ENCODE measurements at places on chromosomes 2 and 18.

DNA sequence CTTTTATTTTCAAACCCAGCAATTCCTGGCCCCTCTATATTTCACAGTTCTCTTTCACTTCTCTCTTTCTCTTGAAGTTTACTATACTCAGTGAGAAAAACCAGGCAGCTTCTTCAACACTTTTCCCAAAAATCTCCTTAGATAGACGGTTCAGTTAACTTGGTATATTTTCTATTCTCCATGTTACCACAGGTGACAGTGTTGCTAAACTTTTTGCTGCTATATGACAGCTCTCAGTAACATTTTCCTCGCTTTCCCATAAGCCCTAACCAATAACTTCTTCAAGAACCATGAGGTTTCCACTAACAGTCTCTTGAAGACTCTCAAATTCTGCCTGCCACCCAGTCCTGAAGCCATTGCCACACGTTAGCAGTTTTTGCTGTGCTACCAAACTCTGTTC lies 45.8 kb downstream of the CYBRD1 start:
- H3K27ac ChIP-seq = no peak overlapping the region
- no peak for DNase-seq
- no peaks in the 10 kb centered on the region for H3K36me3 ChIP-seq
- peaks cover 31% of the 10 kb centered on the region for H3K27me3 ChIP-seq
- H3K4me3 ChIP-seq = no peak overlapping the region

DNA sequence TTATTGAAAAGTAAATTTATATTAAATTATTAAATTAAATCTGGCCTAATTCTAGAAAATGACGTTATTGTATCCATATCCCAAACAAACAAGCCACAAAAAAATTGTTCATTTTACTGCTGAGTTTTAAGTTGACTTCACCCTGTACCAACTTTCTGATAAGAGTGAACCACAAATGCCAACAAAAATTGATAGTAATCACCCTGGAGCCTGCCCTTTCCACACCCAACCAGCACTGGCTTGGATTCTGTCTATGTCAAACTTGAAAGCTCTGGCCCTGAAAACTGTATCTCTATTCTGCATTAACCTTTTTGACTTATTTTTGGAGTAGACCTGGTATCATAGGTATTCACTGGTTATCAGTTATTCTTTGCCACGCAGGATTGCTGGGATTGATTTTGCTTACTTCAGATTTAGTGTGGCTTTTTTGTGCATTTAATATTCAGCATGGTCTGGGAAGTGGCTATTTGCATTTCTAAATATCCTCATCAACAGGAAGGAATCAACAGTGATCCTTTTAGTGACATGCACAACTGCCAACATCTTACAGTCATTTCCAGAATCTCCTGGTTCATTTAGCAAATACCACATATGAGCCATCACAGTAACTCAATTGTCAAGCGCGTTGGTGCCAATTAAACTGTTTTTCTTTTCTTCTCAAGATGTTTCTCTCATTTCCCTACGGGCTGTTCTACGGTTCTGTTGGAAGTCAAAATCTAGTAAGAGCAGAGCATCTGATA lies 11.4 kb upstream of the SRBD1 start:
- H3K27me3 ChIP-seq = no peaks in the 10 kb centered on the region
- no peak for DNase-seq
- no peaks in the 10 kb centered on the region for H3K4me1 ChIP-seq
- H3K4me3 ChIP-seq = no peak overlapping the region

DNA sequence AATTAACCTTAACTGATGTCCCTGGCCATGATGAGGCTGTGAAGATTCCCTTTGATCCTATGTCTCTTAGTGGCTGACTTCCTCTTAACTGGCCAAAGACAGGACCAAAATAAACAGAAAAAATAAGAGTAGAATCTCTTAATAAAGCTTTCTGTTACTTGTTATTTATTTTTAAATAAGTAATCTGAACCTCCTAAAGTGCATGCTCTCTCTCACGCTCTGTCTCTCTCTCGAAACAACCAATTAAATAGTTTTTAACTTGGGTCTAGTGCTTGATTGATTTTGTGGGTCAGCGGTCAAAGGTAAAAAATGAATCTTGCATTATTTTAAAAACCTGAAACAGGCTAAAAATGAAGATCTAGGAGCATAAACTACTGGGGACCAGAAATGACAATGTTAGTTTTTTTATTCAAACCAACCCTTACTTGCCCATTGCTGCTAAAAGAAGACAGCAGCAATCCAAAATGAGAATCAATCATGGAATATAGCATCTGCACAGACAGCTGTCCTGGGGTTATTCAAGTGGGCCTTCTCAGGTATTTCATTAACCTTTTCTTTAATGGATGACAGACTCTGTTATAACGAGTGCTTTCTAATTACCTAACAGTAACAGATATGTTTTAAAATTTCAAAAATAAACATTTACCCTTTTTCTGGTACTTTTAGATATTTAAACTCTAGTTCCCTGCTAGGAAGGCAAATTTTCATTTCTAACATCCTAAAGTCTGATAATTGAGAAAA lies 11.2 kb downstream of the GAREM1 start:
- H3K4me3 ChIP-seq = no peak overlapping the region
- H3K36me3 ChIP-seq = no peaks in the 10 kb centered on the region
- H3K27ac ChIP-seq = no peak overlapping the region

DNA sequence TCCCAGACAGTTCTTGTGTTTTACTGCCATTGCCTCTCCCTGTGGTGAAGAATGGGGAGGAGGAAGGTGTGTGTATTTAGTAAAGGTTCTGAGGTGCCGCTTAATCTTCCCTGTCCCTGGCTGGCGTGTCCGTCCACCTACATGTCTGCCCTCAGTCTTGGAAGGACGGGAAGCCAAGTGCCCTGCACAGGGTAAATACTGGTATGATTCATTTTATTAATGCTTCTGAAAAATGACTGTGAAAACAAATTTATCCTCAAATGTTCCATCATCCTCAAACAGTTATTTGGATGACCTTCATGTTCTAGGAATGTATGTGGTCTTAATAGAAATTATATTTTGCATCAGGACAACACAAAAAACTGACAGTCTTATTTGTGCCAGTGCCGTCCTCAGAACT lies 6.6 kb downstream of the EPAS1 start:
- H3K27me3 ChIP-seq = peaks cover 22% of the 10 kb centered on the region
- no peak overlapping the region for H3K27ac ChIP-seq
- H3K4me1 ChIP-seq = peaks cover 4% of the 10 kb centered on the region
- no peaks in the 10 kb centered on the region for H3K36me3 ChIP-seq

DNA sequence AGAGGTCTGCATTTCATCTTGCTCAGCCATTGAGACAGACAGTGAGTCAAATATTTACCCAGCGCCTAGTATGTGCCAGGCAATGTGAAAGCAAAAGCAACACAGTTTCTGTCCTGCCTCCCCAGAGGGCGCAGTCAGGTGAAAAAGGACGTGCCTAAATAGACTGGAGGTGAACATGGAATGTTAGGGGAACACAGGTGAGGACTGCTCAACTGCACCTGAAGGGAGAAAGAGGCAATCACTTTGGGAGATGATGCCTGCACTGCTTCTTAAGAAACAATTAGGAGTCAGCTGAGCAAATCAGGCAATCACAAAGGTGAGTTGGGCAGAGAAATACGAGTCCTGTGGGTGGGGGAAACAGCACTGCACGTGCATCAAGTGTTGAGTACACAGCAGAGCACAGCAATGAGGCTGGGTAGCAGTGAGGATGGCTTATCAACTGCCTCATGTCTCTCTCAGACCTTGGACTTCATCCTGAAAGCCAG lies 218.3 kb upstream of the SMAD7 start:
- H3K4me1 ChIP-seq = peaks cover 4% of the 10 kb centered on the region
- no peaks in the 10 kb centered on the region for H3K36me3 ChIP-seq
- no peak overlapping the region for H3K4me3 ChIP-seq
- H3K27ac ChIP-seq = no peak overlapping the region

DNA sequence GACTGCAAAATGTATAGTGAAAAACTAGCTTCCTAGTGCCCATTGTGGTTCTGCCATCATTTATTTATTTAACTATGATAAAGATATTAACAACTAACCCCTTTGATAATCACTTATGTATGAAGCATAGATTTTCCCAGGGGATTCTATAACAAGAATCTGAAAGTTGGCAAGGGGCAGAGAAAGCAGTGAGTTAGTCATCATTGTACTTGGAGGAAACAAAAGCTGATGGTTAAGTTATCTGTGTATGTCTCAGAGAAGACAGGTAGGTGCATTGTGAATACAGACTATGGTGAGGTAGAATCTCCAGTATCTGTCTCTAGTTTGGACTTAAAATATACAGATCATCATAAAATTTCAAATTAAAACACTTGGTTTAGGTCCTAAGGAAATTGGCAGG lies 2159.1 kb upstream of the CELF4 start:
- no peak overlapping the region for H3K27ac ChIP-seq
- no peaks in the 10 kb centered on the region for H3K36me3 ChIP-seq
- no peak for DNase-seq
- no peak overlapping the region for H3K4me3 ChIP-seq

- no peak overlapping the region for H3K27ac ChIP-seq
Observed at GRCh38 chr2:27956888-27957287, 66.4 kb downstream of the BABAM2 start.

GRCh38 chr18:68837665-68838451 lies 40.0 kb downstream of the CCDC102B start:
- H3K4me1 ChIP-seq = no peaks in the 10 kb centered on the region
- H3K27ac ChIP-seq = no peak overlapping the region
- no peaks in the 10 kb centered on the region for H3K36me3 ChIP-seq
- no peak overlapping the region for H3K4me3 ChIP-seq
- H3K27me3 ChIP-seq = no peaks in the 10 kb centered on the region

DNA sequence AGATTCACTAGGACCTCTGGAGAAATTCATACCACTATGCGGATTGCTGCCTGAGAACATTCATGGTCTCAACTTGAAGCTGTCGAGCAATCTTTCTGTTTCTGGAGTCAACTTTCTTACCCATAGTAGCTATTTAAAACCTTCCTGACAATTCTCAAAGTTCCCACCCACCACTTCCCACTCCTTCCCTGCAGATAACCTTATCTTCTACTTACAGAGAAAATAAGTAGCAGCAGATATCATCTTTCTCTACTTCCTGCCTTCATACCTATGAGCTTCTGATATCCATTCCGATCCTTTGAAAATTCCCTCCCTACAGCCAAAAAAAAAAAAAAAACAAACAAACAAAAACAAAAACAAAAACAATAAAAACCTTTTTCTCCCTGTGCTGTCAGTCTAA lies 81.2 kb upstream of the CYRIA start:
- no peak for DNase-seq
- no peaks in the 10 kb centered on the region for H3K27me3 ChIP-seq
- no peak overlapping the region for H3K4me3 ChIP-seq
- H3K4me1 ChIP-seq = no peaks in the 10 kb centered on the region
- H3K36me3 ChIP-seq = no peaks in the 10 kb centered on the region

DNA sequence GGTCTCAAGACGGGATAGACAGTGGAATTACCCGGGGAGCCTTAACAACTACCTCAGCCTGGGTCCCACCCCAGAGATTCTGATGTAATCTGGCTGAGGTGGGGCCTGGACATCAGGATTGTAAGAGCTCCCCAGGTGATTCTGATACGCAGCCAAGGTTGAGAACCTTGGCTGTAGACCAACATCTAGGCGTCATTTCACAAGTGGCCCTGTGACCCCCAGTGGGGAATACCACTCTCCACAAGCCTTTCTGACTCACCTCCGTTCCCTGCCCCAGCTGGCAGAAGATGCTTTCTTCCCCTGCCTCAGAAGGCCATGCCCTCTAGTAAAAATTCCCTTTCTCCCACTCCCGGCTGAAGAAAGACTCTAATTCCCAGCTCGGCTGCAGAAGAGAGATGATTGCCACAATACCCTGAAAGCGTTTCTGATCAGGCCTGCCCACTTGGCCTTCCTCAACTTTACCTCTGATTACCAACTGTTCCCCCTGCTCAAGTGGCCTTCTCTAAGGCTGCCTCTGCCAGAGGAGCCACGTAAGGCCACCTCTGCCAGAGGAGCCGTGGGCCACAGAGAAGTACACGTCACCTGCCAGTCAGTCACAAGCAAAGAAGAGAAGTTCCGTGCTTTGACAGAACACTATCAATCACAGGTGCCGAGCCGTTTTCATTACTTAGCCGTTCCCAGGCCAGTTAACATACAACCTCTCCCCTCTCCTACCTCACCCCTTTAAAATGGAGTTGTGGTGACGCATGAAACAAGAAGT lies 116.8 kb upstream of the PKDCC start:
- no peaks in the 10 kb centered on the region for H3K36me3 ChIP-seq
- no peaks in the 10 kb centered on the region for H3K4me1 ChIP-seq
- DNase-seq = no peak
- no peak overlapping the region for H3K4me3 ChIP-seq
- no peaks in the 10 kb centered on the region for H3K27me3 ChIP-seq

DNA sequence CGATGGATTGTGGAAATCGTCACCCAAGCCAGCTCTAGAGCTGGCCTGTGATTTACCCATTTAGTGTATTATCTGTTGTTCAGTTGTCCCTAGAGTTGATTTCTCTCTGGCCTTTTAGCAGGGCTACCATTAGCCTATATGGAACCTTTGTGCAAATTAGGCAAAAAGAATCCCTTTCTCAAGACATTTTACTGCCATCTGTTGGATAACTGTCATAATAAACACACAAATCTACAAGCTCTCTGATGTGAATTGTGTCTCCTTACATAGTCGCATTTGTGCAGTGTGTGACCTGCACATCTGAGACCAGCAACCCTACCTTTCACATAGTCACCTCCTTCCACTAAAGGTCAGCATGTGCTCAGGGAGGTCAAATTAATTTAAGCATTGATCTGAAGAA lies 34.0 kb downstream of the LOXHD1 start:
- H3K4me3 ChIP-seq = no peak overlapping the region
- no peaks in the 10 kb centered on the region for H3K27me3 ChIP-seq
- H3K36me3 ChIP-seq = no peaks in the 10 kb centered on the region
- DNase-seq = no peak
- no peak overlapping the region for H3K27ac ChIP-seq

DNA sequence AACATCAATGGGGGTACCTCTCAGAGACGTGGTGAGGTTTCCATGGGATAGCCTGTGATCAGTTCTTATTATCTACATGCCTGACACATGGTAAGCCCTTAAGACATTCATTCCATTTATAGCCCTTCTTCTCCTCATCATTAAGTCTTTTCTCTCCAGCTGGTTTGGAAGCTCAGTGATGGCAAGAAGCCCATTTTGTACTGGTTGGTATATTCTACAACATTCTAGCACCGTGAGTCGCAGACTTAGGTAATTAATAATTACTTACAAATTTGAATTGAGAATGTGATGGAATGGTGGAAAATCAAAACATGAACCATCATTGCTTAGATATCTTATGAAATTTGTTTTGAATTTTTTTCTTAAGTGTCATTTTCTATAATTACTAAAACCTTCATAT lies 472.6 kb downstream of the DLGAP1 start:
- no peak for DNase-seq
- H3K4me1 ChIP-seq = peaks cover 14% of the 10 kb centered on the region
- H3K4me3 ChIP-seq = no peak overlapping the region
- H3K36me3 ChIP-seq = peaks cover 2% of the 10 kb centered on the region
- no peaks in the 10 kb centered on the region for H3K27me3 ChIP-seq
- H3K27ac ChIP-seq = no peak overlapping the region

- H3K4me1 ChIP-seq = no peaks in the 10 kb centered on the region
- DNase-seq = no peak
- H3K27ac ChIP-seq = no peak overlapping the region
- H3K27me3 ChIP-seq = no peaks in the 10 kb centered on the region
- H3K4me3 ChIP-seq = no peak overlapping the region
Observed at GRCh38 chr2:3406501-3406900, 27.0 kb downstream of the TRAPPC12 start.

Data from neuronal stem cell (in vitro differentiated cells).